ENCODE measurements at places on chromosomes 5 and 9.

DNA sequence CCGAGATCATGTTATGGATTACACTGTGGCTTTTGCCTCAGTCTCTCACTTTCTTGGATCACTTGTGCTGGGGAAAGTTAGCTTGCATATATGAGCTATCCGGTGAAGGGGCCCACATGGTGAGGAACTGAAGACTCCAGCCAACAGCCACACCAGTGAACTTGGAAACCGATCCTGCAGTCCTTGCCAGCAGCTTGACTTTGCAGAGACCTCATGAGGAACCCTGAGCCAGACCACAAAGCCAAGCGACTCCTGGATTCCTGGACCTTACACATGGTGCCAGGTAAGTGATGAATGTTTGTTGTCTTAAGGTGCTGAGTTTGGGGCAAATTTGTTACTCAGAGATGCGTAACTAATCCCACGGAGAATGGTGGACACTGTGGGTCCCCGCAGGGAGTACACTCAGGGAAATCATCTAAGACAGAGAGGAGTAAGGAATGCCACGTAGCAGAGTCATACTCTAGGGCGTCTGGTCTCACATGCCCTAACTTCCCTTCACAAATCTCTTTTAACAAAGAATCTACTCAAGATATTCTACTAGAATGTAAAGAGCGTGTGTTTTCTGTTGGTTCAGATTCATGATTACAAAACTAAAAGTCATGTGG is 76.5 kb upstream of the PJA2 start:
- DNase-seq = no peak

- no peak for DNase-seq
Measured at GRCh38 chr9:92242260-92243136, 51.0 kb downstream of the IARS1 start.

GRCh38 chr5:116378007-116378776 is 196.4 kb downstream of the SEMA6A start:
- no peak for DNase-seq

- DNase-seq = no peak
Measured at GRCh38 chr9:38017149-38017884, 51.7 kb downstream of the SHB start.

- no peak for DNase-seq
Measured at GRCh38 chr9:23682352-23682751, 143.7 kb downstream of the ELAVL2 start.

GRCh38 chr5:143396353-143396940 is 7.0 kb downstream of the NR3C1 start:
- DNase-seq = no peak

DNA sequence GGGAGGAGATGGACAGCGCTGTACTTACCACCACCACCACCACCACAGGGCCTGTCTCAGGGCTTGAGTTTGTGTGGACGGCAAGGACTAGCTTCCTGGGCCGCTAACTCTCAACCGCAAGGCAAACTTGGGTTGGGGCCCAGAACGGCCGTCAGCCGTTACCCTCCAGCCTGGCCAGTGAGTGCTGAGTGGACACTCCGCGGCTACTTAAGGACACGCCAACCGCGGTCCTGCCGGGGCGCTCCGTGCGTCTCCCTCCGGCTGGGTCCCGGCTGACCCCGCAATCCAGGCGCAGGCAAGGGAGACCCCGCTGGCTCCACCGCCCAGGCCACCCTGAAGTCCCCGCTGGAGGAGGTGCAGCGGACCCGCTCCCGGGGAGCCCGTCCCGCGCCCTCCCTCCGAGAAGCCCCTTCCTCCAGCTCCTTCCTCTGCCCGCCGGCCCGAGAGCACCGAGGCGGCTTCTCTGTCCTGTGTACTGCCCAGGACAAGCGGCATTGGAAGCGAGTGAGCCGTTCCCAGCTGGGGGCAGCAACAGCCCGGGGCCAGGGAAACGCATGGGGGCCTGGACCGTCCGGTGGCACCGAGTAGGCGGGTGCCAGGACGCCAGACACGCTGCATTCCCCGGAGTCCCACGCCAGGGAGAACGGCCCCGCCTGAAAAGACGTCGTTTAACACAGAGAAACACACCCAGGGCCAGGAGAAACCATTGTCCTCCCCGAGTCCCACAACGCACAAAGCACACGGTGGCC is 46.6 kb downstream of the HABP4 start:
- DNase-seq = no peak

- no peak for DNase-seq
Measured at GRCh38 chr5:171128136-171128535, 180.9 kb upstream of the TLX3 start.

GRCh38 chr9:101486693-101487442 is 46.8 kb upstream of the RNF20 start:
- no peak for DNase-seq

DNA sequence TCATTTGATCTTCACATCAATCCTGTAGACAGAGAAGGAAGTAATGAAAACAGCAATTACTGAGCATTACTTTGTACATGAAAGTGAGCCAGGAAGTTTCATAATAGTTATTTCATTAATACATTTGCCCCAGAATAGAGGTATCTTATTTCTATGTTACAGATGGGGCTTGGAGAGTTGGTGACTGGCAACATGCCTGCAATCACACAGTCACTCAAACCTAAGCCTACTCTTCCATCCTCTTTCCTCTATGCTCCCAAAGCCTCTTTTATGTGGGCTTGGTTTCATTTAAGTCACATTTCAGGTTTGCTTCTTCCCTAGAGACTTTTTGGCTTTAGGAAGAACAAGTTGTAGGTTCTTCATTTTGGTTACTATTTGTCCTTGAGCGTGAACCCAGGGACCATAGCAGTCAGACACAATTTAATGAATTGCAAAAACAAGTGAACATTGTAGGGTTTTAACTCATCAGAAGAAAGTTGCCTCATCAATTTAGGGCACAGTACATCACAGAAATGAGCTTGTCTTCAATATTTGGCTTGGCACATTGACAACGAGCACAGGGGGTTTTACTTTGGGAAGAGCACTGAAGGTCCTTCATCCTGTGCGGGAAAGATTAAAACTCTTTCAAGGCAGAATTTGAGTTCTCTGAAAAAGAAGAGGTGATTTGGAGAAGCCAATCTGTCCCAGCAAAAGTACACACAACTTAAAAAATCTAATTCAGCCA is 381.1 kb downstream of the TMEM38B start:
- no peak for DNase-seq

GRCh38 chr5:102790748-102791147 is 35.6 kb downstream of the PAM start:
- DNase-seq = no peak

DNA sequence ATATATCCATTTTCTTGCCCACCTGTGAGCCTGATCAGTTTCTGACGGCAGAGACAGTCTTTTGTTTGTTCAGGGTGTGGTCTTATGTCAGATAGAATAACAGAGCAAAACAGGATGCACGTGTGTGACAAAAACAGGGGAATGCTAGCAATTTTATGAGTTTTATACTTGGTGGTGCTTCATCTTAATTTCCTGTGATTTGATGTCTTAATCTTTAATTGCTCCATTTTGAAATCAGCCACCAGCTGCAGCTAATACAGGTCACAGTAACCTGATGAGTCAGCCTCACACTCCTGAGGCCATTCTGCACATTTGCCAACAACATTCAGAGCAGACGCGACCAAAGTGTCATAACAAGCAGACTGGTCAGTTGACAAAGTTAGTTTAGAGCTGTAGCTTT is 42.3 kb upstream of the JMY start:
- no peak for DNase-seq

GRCh38 chr5:170469414-170469813 is 34.4 kb upstream of the KCNIP1 start:
- no peak for DNase-seq

DNA sequence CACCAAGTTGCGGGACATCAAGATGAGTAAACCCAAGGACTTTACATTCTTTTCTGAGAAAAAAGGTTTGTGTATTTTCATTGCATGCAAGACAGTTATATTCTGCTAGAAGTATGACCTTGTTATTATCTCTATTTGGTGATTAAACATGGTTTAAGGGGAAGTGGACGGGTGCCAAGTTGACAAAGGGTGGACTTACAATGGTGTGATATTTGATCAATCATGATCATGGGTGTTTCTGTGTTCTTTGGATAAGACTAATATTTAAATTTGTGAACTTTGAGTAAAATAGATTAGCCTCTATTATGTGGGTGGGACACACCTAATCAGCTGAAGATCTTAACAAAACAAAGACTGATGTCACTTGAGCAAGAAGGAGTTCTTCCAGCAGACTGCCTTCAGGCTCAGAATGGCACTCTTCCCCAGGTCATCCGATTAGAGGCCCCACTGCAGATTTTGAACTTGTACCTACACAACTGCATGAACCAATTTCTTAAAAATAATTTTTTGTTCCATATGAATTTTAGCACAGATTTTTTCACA is 782.9 kb downstream of the CDH12 start:
- no peak for DNase-seq

- DNase-seq = no peak
Measured at GRCh38 chr9:22208846-22209585, 199.9 kb upstream of the CDKN2B start.

GRCh38 chr9:10661376-10661775 is 48.6 kb upstream of the PTPRD start:
- DNase-seq = no peak

DNA sequence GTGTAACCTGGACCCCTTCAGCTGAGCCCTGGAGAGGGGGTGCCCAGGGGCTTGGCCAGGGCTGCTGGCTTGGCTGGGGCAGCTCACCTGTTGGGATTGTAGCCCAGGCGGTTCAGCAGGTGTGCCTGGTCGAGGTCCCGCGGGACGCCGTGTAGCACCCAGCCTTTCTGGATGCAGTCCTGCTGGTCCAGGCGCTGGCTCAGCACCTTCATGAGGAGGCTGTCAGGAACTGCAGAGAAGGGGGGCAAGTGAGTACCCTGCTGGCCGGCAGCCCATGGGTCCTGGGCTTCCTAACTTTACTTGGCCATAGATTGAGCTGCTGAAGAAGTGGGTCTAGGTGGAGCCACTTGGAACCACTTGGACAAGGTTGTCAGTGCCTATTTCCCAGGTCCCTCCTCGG is 85.5 kb downstream of the AK8 start:
- DNase-seq = no peak

GRCh38 chr5:65825408-65826328 is 100.7 kb upstream of the ERBIN start:
- peak; percentile 86 for DNase-seq

DNA sequence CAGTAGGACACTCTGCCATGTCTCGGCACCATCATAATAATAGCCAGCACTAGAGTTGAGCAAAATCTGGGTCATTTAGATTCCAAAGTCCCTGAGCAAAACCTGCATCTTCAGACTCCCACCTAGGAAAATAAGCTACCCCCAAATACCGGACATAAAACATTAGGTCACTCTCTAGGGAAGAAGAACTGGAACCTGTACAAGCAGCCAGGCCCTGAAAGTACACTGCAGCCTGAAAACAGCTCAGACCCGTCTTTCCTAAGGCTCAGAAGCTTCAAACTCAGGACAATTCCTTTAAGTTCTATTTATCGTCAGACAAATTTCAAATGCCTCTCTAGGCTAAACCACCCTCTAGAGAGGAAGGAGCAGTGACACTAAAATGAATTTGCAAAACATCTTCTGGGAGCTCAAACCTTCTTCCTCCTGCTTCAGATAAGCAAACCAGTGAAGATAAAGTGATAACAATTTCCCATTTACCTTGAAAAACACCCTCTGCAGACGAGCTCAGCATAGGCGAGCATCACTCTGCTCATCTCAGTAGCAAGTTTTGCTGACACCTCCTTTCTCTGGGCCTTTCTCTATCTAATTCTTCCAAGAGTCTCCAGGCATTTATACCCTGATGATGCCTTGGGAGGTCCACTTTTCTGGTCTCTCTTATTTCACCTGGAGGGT is 34.0 kb downstream of the ADAM19 start:
- no peak for DNase-seq

GRCh38 chr5:56814361-56814962 is 887 bp upstream of the MAP3K1 start:
- no peak for DNase-seq

- DNase-seq = no peak
Measured at GRCh38 chr9:116432051-116432450, 255.1 kb upstream of the TRIM32 start.

GRCh38 chr9:134195558-134195957 is 31.2 kb upstream of the RNU6ATAC start:
- peak; percentile 63 for DNase-seq

- peak; percentile 33 for DNase-seq
Measured at GRCh38 chr5:56346741-56347535, 113.8 kb upstream of the ANKRD55 start.

DNA sequence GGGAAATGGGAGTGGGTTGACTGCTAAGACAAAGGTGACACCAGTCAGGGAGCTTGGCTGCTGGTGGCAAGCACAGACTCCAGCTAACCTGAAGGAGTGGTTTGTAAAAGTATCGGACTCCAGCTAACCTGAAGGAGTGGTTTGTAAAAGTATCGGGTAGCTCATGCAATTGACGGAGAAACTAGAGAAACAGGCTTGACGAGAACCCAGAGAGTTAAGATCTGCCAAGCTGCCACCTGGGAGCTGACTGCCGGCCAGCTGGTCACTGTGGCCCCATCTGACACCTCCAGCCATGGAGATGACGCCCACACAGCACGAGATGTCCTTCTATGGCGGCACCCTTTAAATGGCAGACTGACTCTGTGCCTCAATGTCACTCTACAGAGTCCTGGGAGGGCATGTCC is 28.3 kb upstream of the CRB2 start:
- DNase-seq = no peak

GRCh38 chr9:81650586-81651515 is 38.5 kb downstream of the TLE1 start:
- DNase-seq = no peak

GRCh38 chr5:127571314-127572131 is 54.1 kb downstream of the PRRC1 start:
- no peak for DNase-seq

- no peak for DNase-seq
Measured at GRCh38 chr9:97367729-97368128, 44.2 kb upstream of the TDRD7 start.

DNA sequence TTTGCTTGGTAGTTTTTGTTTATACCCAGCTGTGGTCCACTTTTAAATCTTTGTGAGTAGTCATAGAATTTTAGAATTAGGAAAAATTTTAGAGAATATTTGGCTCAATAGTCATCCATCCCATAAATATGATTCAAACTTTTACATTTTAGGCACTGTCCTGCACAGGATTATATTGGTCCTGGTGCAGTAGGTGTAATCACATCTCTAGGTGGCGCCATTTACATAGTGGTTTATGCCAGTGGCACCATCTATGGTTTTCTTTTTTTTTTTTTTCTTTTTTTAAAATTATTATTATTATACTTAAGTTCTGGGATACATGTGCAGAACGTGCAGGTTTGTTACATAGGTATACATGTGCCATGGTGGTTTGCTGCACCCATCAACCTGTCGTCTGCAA is 260.7 kb upstream of the KCNN2 start:
- peak; percentile 20 for DNase-seq

DNA sequence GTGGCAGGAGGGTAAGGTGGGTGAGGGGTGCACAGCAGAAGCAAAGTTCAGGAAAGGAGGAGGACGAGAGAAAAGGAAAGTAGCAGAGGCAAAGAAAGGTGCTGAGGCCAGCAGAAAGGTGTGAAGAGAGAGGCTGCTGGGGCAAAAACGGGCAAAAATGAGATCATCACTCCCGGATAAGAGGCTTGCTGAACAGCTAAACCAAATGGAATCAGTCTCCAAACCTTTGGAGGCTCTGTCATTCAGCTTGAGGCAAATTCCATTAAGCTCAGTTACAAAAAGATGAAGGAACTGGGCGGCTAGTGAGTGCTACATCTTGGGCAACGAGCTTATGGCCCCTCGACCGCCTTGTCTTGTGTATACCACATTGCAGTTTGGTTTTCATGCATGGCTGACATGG is 136.4 kb downstream of the FSTL4 start:
- DNase-seq = no peak

All from HL-60 (cell line).